NCI-H1436 treated with DMSO at 0.1 percent for 48 hours (cell line): ENCODE measurements at places on chromosomes 3 and 15.
A peak's percentile ranks its signal among the peaks of the same experiment; 100 is the strongest.

- DNase-seq: no peak
These were observed 3.9 kb downstream of the C3orf22 start for GRCh38 chr3:126554560-126555525.

- no peak for DNase-seq
These were observed 39.1 kb downstream of the ABTB1 start for GRCh38 chr3:127711896-127712295.

- no peak for DNase-seq
These were observed 55.8 kb upstream of the TSPAN3 start for GRCh38 chr15:77126529-77127326.

GRCh38 chr3:176687754-176688153 lies 509.5 kb downstream of the TBL1XR1 start:
- DNase-seq: no peak

DNA sequence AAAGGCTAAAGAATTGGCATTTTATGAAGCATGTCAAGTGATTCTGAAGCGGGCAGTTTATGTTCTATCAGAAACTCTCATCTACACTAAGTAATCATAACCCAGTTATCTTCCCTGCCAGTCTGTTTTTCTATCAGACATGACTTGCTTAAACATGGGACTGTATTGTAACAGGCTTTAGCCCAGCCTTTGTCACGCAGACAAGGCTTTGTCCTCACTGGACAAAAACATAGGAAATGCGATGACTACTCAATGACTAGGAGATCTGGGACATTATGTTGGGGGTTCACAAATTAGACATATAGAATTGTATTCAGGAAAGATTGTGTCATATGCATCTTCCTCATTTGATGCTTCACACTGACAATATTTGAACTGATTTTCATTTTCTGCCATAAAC lies 115.5 kb downstream of the GADL1 start:
- DNase-seq: no peak

- no peak for DNase-seq
These were observed 250.3 kb downstream of the ULK4 start for GRCh38 chr3:41711651-41712050.

GRCh38 chr3:192818126-192818525 lies 90.8 kb upstream of the FGF12 start:
- no peak for DNase-seq

GRCh38 chr3:161250116-161250515 lies 29.0 kb downstream of the NMD3 start:
- DNase-seq: no peak

GRCh38 chr3:82791241-82791640 lies 1029.8 kb upstream of the GBE1 start:
- no peak for DNase-seq

- no peak for DNase-seq
These were observed 632 bp upstream of the COPS2 start for GRCh38 chr15:49155834-49156627.

DNA sequence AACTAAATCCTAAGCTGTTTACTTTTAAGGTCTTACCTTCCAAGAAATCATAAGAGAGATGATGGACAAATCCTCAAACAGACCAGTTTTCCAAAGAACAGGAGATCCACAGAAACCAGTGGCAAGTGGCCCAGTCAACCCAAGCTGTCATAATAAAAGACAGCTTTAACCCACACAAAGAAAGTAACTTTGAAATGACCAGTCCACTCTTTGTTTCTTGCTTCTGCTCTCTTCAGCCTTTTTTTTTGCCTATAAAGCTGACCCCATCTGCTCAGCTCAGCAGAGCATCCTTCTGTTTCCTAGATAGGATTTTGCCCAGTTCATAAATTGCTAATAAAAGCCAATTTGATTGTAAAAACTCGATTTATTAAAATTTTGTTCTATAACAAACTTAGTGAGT lies 299.4 kb downstream of the OXSM start:
- DNase-seq: no peak

- no peak for DNase-seq
These were observed 184.0 kb downstream of the ABHD5 start for GRCh38 chr3:43874731-43875130.

DNA sequence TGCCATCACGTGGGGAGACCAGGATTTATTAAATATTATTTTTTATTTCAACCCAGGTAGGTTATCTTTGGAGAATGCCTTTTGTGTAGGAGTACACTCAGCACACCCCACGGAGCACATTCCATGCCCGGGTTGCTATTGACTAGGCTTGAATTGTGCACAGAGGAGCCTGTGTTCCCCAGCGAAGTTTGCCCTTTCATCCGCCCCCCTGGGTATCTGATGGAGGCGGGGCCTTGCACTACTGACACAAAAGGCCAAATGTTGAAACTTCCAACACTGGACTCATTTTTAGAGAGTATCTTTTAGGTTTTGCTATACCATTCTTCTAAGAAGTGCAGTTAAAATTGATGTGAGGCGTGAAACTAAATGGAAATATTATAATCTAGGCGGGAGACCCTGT lies 39.3 kb upstream of the PPP4R2 start:
- no peak for DNase-seq

DNA sequence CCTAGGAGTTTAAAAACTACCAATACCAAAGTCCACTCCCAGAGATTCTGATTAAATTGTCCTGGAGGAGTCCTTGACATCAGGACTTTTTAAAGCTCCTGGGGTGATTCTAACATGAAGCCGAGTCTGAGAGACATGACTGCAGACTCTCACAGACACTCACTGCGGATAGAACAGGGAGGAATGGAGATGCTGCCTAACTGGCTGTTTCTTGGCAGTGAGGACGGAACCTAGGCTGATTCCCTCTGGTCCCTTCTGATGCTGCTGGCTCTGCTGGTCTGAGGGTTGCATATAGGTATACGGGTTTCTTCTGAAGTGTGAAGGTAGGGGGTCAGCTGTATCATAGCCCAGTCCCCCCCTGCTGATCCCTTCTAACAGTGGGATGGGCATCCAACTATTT lies 1.3 kb upstream of the HRG start:
- no peak for DNase-seq

GRCh38 chr3:5017925-5018531 lies 38.8 kb downstream of the BHLHE40 start:
- DNase-seq: no peak

- peak; percentile 93 for DNase-seq
These were observed at the start of gene MAPKBP1 for GRCh38 chr15:41774062-41774881. TSS of gene MAPKBP1 (plus strand) at chr15:41774484. CDS start at chr15:41775276, 792 bp downstream.

DNA sequence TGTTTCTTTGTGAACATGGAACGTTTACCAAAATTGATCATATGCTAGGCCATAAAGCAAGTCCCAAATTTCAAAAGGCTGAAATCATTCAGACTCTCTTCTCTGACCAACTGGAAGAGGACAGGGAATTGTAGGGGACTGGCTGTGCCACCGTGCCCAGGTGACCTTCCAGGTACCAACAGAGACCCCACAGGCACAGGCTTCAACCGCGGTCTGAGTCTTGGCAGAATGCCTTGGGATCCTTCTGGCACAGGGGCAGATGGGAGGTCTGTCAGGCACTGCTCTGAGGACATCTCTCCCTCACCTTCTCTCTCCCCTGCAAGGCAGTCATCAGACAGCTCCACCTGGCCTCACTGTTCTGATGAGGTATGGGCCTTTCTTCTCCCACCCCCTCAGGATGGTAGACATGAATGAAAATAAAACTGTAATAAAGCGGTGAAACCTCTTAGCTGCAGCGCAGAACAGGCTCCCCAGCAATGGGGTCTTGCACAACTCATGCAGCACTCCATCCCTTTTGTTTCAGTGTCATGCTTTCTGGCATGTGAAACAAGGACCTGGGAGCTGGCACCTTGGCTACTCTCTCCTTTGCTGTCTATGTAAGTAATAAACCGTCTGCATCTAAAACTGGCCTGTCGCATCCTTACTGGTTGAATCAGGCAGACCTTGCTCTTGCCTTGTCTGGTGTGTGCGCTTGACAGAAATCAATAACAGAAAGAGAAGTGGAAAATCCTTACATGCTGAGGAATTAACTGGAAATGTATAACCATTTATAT lies 289.2 kb downstream of the KLF13 start:
- DNase-seq: no peak

GRCh38 chr15:68330901-68331300 lies 53.4 kb downstream of the FEM1B start:
- DNase-seq: no peak

DNA sequence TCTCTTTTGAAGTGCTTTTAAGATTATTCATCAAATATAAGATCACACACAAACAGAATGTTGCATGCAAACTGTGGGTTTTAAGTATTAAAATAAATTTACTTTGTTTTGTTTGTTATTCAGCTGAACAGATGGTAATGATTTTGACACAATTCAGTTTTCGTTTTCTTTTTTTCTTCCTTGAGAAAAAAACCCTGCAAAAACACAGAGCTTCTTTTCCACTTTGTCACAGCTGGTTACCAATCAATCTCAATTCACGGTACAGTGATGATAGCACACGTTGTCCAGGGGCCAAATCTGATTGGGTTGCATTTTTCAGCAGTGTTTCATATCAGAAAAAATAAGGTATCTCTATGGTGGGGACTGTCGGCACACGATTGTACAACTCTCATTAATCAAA lies 473.6 kb downstream of the ROBO2 start:
- DNase-seq: no peak

DNA sequence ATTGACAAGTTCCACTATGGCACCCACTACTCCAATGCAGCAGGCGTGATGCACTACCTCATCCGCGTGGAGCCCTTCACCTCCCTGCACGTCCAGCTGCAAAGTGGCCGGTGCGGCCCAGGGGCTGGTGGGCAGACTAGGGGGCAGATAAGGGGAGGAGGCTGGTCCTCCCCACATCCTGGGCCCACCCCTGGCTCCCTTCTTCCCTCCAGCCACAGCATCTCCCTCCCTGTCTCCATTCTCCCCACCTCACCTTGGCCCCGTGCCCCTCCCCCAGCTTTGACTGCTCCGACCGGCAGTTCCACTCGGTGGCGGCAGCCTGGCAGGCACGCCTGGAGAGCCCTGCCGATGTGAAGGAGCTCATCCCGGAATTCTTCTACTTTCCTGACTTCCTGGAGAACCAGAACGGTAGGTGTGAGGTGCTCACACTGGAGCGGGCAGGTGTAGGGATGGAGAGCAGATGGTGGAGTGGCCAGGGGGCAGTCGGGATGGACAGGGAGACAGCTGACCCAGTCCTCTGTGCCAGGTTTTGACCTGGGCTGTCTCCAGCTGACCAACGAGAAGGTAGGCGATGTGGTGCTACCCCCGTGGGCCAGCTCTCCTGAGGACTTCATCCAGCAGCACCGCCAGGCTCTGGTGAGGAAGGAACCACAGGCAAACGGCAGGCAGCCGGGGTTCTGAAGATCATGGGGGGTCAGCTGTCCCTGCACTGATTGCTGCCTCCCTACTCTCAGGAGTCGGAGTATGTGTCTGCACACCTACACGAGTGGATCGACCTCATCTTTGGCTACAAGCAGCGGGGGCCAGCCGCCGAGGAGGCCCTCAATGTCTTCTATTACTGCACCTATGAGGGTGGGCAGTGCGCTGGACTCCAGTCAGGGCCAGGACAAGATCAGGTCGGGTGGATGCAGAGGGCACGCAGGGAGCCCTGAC lies 26.0 kb downstream of the NBEAL2 start:
- DNase-seq: no peak

- no peak for DNase-seq
These were observed 238.6 kb downstream of the RAP2B start for GRCh38 chr3:153400641-153401040.

DNA sequence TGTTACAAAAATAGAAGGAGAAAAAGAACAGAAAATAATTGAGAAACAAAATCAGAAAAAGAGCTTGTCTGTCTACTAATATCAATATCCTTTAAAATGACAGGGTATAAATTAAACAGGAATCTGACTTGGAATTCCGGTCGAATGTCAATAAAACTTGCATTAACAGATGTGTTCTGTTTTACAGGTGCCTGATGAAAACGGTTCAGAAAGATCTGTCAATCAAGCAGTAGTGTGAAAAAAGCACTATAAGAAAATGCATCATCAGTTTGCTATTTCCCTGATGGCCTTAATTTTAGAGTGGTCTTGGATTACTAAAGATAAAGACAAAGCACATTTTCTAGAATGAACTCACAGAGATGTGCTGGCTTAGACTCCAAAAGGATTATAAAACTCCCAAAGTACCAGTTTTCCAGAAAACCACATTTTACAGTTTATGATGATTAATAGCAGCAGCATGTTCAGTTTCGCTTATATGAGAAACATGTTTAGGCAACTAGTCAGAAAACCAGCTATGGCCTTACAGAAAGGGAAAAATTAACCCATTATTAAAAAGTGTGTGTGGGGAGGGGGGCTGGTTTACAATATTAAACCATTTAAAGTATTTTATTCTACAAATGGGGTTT lies 8.2 kb upstream of the C3orf38 start:
- no peak for DNase-seq

DNA sequence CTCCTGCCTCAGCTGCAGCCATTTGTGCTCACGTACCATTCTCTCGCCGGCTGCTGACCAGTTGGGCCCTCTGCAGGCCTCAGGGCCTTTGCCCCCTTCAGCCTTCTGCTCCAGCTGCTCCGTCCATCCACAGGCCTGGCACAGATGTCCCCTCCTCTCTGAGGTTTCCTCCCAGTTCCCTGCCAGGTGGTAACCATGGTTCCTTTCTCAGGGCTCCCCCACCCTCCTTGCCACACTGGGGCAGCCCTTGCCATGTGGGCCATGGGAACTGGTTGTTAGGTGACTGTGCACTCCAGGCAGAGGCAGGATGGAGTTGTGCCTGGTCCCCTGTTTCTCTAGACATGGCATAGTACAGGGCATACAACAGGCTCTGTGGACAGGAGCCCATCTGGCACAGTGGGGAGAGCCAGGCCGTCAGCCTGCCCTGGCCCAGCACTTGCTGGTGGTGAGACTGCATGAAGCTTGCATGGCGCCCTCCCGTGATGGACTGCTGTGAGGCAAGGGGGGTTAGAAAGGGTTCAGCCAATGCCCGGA lies 148.9 kb downstream of the DNAJB8 start:
- DNase-seq: no peak

- no peak for DNase-seq
These were observed 61.0 kb downstream of the ATP8B4 start for GRCh38 chr15:50057905-50058639.

GRCh38 chr15:66180531-66181097 lies 72.9 kb downstream of the MEGF11 start:
- no peak for DNase-seq

DNA sequence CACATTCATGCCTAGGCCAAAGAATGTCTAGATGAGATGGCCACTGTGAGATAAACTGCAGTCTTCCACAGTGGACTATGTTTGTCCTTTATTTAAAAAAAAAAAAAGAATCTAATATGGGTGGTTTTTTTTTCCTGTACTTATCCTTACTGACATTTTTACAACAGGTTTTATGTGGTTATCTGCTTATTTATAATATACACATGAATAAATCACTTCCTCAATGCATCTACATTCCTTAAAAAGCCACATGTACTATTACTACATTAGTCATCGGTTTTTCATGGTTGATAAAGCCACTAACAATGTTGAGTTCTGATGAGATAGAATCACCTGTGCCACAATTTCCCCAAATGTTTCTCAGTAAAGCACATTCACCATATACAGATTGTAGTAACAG lies 341.3 kb upstream of the THBS1 start:
- no peak for DNase-seq

DNA sequence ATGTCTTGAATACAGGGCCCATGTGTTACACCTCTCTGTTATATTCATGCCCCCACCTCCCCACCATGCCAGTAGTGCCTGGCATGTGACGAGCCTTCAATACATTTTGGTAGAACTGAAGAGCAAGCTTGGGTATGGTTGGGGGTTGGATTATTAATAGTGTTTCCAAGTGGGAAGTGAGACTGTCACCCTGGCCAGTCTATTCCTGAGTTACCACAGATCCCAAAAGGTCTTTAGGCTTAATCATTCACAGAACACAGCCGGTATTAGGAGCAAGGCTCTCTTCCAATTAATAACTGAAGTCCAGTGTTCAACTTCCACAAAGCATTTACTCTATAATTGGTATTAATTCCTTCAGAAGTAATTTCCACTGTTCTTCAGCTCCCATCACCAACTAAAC lies 231.9 kb upstream of the LRTM1 start:
- no peak for DNase-seq
